BJ (cell line): ENCODE measurements at places on chromosomes 13 and 19.

DNA sequence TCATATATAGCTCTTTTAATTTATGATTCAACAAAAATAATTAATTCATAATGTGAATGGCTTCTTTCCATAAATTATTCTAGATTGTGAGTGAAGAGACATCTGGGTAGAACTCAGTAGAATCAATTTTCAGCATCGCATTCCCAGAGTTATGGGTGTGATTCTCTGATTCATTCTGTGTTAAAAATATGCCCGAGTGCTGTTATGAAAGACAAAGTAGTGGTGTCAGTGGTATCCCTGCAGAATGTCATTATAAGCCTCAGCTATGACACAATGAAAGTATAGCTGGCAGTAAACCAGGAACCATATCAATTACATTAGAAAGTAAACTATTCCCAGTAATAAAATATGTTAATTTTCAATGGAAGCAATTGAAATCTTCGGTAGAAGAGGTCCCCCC lies 480.5 kb upstream of the SLITRK1 start:
- DNase-seq: no peak

- no peak for DNase-seq
Observed at GRCh38 chr13:30835442-30835841, 70.6 kb upstream of the MEDAG start.

DNA sequence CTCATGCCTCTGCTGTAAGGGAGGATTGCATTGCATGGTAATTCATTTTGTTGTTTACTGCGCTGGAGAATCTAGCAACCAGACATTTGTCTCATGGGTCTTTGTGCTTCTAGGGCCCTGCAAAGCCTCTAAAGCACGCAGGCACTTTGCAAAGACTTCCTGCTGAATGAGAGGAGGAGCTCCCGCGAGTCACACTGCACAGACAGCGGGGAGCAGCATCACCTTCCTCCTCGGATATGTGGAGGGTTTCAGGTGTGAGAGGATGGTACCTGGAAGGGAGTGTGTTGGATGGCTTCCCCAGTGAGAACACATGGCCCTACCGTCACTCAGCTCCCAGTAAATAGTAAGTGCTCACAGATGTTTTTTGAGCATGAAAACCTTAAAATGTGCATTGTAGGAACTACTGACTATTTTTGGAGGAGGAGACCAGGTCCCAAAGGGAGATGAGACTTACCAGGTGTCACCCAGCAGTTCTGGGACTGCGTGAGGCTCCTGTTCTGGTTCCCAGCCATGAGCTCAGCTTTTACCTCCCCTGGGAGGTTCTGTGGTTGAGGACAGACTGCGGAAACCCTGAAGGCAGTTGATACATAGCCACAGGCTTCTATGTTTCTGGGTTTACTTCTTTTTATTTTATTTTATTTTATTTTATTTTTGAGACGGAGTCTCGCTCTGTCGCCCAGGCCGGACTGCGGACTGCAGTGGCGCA lies 278.0 kb downstream of the FGF9 start:
- no peak for DNase-seq

GRCh38 chr13:21688056-21688455 lies 17.2 kb downstream of the FGF9 start:
- no peak for DNase-seq
